ENCODE measurements at places on chromosomes 7 and 10.

DNA sequence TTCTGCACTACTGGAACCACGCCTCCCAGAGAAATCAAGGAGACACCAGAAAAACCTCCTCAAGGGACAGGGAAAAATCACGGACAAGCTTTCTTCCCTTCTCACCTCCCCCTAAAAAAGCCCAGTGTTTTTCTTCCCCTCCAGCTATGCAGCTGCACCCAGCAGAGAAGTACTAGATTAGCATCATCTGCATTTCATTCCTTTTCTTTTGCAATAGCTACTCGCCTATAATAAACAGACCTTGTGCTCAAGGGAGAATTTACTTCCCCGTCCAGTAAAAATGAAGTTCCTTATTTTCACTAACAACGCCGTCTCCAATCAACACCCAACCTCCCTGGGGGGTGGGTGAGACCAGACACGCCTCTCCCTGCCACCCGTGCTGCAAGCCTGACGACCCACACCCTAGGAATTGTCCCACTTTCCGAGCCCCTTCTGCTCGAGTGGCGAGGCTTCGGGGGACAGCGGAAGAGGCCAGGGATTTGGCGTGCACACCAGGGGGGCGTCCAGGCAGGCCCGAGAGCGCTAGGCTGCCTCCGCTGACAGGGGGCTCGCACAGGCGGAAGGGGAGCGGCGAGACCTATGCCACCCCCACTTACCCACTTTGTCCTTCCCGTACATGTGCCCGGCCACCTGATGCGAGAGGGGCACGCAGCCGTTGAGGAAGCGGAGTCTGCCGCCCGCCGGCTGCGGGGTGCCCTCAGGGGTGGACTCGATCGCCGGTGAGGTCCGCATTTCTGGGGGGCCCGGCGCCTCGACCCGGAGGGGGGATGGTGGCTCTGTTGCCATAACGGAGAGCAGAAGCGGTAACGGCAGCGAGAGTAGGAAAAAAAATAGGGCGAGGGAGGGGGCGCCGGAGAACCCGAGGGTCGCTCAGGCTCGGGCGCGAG is 625 bp downstream of the IPMK start:
- peak; percentile 74 for DNase-seq

GRCh38 chr10:114491933-114492332 is 87.6 kb upstream of the AFAP1L2 start:
- DNase-seq = no peak

GRCh38 chr7:65235586-65235985 is 138.1 kb upstream of the ZNF92 start:
- DNase-seq = no peak

GRCh38 chr10:85319826-85320225 is 991.4 kb downstream of the CCSER2 start:
- no peak for DNase-seq

DNA sequence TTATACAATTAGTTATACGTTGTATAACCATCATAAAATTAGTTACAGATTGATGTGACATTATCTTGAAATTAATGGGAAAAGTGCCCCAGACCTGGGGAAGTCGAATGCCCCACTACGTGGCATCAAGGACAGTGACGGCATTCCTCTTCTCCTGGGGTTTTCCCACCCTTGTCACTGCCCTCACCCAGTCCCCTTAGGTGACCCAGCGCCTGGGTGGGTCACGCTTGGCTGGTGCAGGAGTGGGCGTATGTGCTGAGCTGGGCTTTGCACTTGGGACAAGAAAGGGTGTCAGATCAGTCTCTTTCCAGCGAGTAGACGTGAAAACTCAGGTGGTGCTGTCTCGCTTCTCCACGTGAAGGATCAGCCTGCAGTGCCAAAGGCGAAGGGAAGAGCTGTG is 7.6 kb downstream of the FOXK1 start:
- DNase-seq = no peak

GRCh38 chr10:78467496-78468106 is 433.9 kb downstream of the RPS24 start:
- no peak for DNase-seq

- DNase-seq = no peak
These were observed 287.2 kb downstream of the PTPRN2 start for GRCh38 chr7:158300427-158300826.

GRCh38 chr10:93600446-93601145 is 439 bp downstream of the RBP4 start:
- peak; percentile 32 for DNase-seq

- peak; percentile 44 for DNase-seq
These were observed 169.3 kb downstream of the FAM107B start for GRCh38 chr10:14605231-14605925.

GRCh38 chr7:120404042-120404441 is 131.1 kb downstream of the KCND2 start:
- no peak for DNase-seq

DNA sequence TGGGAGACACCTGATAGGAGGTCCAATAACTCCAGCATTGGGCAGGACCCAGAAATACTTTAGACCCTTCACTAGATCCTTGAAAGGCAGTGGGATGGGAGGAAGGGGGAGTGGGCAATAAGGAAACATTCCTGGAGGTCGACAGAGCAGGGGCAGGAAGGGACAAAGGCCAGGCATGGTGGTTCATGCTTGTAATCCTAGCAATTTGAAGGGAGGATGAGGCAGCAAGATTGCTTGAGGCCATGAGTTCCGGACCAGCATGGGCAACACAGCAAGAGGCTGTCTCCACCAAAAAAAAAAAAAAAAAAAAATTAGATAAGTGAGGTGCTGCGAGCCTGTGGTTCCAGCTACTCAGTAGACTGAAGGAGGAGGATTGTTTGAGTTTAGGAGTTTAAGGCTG is 134.9 kb downstream of the JCAD start:
- DNase-seq = no peak

- no peak for DNase-seq
These were observed 265.1 kb downstream of the ZEB1 start for GRCh38 chr10:31584098-31584631.

- no peak for DNase-seq
These were observed 132.4 kb upstream of the FOXK1 start for GRCh38 chr7:4549681-4550080.

GRCh38 chr10:105990529-105990928 is 1174.0 kb downstream of the SORCS1 start:
- no peak for DNase-seq

DNA sequence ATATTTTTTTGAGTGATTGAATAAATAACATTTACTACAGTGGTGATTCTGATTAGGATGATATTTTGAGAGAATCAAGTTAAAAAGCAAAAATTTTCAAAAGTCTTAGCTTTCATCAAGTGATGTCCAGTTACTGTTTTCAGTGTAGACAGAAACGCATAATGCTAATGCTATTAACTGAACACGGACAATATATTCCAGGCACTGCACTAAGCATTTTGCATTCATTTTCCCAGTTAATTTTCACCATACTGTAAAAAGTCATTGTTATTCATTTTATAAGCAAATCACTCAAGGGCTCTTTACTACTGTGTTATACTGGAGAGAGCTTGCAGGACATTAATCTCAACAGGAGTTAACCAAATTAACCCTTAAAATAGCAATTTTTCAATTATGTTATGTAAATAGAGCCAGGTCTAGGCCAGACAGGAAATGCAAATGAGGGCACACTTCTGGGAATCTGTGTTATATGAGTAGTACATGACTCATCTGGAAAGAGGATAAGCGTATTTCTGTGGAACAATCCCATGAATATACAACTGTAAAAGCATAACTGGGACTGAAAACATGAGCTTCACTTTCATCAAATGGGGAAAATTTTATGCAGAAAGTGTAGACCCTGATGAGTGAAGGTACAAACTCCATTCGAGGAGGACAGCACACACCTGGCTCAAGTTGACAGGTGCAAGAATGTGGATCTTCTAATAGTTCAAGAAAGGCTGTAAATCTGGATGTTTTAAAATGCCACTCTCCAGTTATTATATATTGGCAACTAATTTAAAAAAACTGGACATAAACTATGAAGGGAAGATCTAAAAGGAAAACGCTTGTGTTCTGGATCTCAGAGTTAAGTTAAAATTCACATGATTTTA is 75.4 kb downstream of the ANK3 start:
- peak; percentile 56 for DNase-seq

DNA sequence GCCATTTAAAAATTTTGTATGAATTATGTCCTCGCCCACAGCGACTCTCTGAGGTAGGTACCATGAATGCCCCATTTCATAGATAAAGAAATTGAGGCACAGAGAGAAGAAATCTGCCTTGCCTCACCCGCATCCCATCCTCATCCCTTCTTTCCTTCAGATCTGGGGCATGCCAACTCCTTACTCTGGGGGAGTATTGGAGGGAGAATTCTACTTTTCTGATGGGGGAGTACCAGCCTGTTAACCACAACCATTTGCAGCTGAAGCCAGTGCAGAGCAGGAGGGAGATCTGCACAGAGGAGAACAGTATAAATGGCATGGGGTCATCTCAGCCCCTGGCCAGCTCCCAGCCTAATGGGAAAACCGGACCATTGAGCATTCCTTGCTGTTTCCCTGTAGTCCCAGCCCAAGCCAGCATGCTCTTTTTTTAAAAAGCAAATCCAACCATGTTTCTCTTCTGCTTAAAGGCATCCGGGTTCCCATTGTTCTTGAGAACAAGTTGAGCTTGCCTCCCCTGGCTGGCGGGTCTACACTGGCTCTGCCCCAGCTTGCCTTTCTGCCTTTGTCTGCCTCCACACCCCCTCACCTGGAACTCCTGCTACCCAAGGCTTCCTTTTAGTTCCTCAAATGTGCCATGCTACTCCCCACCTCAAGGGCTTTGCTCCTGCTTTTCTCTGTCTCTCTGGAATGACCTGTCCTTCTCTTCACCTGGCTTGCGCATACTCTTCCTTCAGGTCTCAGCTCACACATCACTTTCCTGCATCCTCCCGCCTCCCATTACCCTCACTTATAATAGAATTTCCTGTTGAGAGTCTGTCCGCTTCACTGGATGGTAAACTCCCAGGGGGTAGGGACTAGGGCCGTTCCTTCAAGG is 8.8 kb upstream of the ZNF503 start:
- DNase-seq = no peak

- DNase-seq = peak; percentile 67
These were observed 8.8 kb upstream of the INTS1 start for GRCh38 chr7:1512781-1513656.

- no peak for DNase-seq
These were observed 96.6 kb downstream of the GATA3 start for GRCh38 chr10:8151086-8151485.

GRCh38 chr7:69967689-69968450 is 369.6 kb downstream of the AUTS2 start:
- no peak for DNase-seq

GRCh38 chr10:68103901-68104300 is 5.4 kb upstream of the MYPN start:
- no peak for DNase-seq

DNA sequence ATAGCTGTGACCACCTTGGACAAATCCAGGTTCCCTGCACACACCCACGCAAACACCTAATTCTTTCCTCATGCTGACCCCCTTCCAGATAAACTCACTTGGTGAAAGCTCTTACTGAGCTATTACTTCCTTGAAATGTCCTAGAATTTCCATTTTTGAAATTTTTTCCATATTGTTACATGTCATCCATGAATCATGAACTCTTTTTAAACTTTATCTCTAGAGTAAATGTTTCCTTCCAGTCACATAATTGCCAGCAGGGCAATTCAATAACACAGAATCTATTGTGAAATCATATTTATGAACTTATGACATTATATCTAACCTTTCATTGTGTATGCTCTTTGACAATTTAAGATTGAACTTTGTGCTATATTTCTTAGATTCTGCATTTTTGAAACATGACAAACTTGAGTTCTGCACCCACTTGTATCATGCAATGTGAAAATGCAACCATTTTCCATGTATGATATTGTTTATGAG is 26.8 kb upstream of the FGL2 start:
- DNase-seq = no peak

Measured in AG10803 (cell line).